Activated CD4-positive, alpha-beta T cell treated with anti-CD3 and anti-CD28 coated beads for 36 hours (primary cell): ENCODE measurements at places on chromosomes 12 and 14.

- DNase-seq, result no peak
These were observed 247.6 kb downstream of the EMP1 start for GRCh38 chr12:13444076-13444475.

DNA sequence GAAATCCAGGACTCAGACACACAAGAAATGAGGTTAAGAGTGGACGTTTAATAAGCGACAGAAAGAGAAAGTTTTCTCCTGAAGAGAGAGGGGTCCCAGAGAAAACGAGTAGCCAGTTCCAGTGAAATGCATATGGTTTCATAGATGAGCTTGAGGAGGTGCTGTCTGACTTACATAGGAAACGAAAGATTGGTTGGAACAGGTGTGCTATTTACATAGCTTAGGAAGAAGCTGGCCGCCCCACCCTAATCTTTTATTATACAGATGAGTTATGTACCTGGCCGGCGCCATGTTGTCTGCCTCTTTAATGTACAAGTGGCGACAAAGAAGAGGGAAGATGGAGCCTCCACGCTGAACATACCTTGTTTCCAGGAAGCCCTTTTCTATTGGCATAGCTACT is 223.0 kb downstream of the SLC6A15 start:
- DNase-seq, result no peak

- no peak for DNase-seq
These were observed 27.2 kb downstream of the JDP2 start for GRCh38 chr14:75454963-75455546.

DNA sequence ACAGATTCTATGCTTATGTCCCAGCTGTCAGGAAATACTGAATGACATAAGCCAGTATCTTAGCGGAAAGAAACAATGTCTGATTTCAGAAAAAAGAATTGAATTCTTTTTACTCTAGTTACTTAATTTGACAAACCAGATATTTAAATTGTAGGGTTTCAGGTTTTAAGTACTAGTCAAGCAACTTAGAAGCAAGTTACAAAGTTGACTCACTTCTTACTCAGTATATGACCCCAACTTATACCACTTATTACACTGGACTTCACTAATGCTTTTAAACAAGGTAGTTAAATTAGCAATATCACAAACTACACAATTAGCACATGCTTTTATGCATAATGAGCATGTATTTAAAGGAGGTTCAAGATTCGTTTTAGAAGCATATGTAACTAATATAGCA is 7.1 kb downstream of the GMFB start:
- DNase-seq, result no peak

GRCh38 chr12:44372259-44372658 is 503.9 kb downstream of the NELL2 start:
- no peak for DNase-seq

- no peak for DNase-seq
These were observed 174.9 kb downstream of the BCAT1 start for GRCh38 chr12:24773996-24774395.

- DNase-seq, result no peak
These were observed 51.4 kb downstream of the HMGA2 start for GRCh38 chr12:65875640-65876071.

DNA sequence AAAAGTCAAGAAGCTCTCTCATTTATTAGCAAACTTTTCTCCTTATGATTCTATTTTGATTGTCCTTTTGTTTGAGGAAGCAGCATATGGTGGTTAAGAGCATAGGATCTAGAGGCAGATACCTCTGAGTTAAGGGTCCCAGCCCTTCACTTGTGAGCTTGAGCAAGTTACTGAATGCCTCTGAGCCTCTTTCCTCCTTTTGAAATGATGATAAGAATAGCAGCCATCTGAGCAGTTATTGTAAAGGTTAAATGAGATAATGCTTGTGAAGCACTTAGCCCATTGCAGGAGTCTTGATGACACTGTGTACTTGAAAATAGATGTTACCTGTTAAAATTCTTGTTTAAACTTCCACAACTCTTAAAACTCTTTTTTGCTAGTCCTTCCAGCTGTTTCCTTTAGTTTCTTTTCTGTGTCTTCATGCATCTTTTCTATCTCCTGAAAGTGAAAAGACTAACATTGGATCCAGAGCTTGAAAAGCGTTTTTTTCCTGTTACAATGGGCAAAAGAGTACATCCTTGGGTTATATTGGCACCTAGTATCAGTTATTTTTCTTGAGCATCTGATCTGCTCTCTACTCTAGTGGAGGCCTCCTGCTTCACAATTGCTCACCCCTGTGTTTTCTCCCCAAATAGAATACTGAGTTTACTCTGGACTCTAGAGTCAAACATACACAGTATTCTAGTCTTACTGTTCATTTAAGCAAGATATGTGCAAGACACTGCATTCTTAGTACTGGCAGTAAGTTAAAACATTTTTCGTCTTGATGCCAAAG is 3.1 kb downstream of the HIF1A start:
- no peak for DNase-seq

- DNase-seq, result no peak
These were observed 293.7 kb upstream of the CLEC14A start for GRCh38 chr14:38549564-38549963.

- DNase-seq, result no peak
These were observed 228.5 kb downstream of the PTPRO start for GRCh38 chr12:15550793-15551192.

DNA sequence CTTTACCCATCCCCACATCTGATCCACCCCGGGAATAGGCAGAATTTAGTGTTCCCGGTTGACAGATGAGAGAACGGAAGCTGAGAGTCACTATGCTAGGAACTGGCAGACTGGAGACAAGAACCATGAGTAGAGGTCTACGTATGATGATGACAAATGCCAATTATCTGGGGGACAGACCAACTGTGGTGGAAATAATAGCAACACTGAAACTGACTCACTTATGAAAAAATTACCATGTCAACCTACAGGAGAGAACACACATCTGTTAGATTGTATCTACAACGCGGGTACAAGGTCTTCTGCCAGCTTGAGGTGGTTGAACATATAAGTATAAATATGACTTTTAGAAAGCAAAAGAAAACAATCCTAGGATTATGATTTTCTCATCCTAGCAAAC is 15.4 kb upstream of the SELPLG start:
- no peak for DNase-seq

DNA sequence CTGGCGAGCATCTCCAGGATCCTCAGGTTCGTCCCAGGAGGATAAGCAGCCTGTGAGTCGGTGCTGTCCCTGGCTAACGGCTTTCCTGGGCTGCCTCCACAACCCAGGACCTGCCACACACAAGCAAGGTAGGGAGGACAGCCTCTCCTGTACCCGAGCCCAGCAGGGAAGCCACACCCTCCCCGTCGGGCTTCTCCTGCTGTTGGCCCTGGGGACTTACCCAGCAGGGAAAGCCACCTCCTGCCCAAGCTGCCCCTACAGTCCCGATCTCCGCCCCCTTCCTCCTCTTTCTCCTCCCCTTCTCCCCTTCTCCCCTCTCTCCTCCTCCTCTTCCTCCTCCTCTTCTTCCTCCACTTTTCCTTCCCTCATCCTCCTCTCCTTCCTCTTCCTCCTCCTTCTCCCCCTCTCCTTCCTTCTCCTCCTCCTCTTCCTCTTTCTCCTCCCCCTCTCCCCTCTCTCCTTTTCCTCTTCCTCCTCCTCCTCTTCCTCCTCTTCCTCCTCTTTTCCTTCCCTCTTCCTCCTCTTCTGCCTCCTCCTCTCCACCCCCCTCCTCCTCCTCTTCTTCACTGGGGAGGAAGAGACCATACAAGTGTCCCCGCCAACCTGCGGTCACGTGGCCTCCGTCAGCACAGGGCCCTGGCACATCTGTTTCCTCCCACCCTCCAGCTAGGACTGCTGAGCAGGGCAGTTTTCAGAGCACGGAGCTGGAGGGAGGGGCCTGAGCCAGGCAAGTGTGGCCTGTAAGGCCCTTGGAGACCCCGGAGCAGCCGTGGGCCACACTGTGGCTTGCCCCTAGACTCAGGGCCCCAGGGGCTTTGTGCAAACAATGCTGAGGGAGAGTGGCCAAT is 17.3 kb upstream of the RFLNA start:
- no peak for DNase-seq

DNA sequence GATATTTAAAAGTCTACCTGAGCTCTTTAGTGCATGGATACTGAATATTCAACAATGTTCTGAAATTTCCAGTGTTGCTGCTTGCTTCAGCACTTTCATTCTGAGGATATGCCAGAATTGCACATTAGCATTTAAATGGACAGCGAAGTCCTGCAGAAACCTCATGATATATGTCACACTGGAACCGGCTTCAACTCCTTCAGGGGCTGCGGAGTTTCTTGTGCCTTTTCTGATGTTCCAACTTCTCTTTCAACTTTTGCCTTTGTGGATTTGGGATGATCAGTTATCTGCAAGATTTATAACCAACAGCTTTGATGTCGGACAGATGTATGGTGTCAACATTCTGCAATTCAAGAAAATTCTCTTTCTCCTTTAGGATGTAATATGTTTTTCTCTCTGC is 142.5 kb upstream of the LMNTD1 start:
- no peak for DNase-seq

DNA sequence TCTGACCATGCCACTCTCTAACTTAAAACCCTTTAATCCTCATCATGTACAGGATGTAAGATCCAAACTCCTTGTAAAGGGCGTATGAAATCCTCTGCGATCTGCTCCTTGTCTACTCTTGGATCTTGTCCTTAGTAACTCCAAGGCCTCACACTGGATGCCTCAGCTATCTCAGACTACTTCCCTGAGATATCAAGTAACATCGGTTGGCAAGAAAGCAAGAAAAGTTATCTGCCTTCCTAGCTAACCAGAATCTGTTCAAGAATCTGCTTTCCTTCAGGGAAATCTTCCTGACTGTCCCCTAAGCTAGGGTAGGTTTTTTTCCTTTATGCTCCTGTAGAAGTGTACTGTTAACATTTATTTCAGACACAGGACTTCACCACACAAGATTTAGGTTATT is 82.6 kb downstream of the TAOK3 start:
- DNase-seq, result no peak

DNA sequence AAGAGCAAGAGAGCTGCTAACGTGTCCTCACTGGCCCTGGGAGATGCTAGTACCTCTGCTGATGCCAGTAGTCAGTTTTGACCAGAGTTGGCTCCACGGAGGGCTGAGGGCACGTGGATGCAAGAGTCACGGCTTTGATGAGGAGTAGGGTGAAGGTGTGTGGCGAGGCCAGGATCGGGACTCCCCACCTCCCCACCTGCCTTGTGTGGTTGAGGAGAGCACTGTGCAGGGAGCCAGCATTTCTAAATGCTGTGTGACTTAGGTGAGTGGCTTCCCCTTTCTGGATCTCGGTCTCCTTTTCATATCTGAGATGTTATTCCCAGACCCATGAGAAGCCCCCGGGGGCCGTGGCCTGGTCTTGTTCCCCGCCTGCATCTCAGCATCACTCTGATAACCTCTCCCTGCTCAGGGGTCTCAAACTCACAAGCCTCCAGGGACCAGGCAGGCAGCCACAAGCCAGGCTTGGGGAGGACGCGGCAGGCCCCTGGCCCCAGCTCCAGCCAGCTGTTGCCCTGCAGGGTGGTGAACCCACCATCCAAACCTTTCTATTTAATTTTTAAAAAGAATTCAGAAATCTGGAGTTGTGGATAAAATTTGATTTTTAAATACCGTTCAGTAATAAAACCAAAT is 32.1 kb downstream of the MVK start:
- DNase-seq, result no peak

GRCh38 chr14:56224691-56225681 is 106.8 kb downstream of the PELI2 start:
- no peak for DNase-seq

DNA sequence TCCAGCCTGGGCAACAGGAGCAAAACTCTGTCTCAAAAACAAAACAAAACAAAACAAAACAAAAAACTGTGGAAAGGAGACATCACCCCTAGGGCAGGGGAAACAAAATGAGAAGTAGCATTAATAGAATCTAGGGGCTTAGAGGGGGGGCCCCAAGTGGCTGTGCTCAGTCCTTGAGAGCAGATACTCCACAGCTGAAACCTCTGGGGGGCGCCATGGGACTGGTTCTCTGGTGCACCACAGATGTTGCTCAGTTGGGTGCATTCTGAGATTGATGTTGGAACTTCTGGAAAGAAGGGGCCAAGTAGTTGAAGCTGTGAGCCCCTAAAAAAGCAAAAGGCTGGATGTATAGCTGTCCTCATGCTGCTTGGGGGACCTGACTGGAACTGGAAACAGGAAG is 11.8 kb upstream of the SYNE2 start:
- peak; percentile 74 for DNase-seq

GRCh38 chr14:52547526-52547925 is 4.8 kb downstream of the TXNDC16 start:
- no peak for DNase-seq

DNA sequence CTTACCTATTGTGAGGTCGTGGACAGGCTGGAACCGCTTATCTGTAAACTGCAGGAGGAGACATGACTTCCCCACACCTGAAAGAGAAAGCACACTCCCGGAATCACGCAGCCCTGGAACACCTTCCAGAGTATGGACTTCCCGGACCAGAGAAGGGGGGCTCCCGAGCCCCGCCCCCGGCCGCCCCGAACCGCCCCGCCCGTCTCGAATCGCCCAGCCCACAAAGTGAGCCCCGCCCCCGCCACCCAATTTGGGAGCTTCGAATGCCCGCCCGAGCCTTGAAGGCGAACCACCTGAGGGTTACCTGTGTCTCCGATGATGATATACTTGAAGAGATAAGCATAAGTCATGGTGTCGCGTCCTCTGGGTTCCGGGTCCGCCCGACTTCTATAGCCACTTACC is 235 bp downstream of the RAB2B start:
- peak; percentile 90 for DNase-seq

- peak; percentile 16 for DNase-seq
These were observed 3.1 kb downstream of the SINHCAF start for GRCh38 chr12:31322801-31323207.

- DNase-seq, result no peak
These were observed 57.1 kb downstream of the AEBP2 start for GRCh38 chr12:19496219-19496878.

DNA sequence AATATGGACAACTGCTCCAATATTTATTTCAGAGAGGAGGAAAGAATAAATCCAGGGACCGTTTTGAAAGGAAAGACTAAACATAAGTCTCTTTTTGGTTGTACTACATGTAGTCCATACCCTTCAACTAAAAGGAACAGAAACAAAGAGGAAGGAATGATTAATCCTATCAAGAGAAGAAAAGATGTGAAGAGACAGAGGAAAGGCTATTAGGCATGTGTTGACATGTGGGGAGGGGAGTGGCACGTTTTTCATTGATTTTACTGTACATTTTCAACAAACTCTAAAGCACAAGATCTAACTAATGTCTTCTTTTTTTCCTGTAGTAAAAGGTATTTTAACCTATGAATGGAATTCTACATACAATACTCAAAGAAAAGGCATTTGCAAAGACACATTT is 85.6 kb downstream of the NAV3 start:
- DNase-seq, result no peak
